ENCODE measurements at places on chromosomes 2 and 18.

GRCh38 chr2:12087175-12087574 lies 340.7 kb downstream of the LPIN1 start:
- no peak for DNase-seq

- no peak for DNase-seq
These were observed 1.1 kb upstream of the WBP1 start for GRCh38 chr2:74457129-74457548.

- DNase-seq = no peak
These were observed 55.9 kb downstream of the KCTD18 start for GRCh38 chr2:200453853-200454534.

DNA sequence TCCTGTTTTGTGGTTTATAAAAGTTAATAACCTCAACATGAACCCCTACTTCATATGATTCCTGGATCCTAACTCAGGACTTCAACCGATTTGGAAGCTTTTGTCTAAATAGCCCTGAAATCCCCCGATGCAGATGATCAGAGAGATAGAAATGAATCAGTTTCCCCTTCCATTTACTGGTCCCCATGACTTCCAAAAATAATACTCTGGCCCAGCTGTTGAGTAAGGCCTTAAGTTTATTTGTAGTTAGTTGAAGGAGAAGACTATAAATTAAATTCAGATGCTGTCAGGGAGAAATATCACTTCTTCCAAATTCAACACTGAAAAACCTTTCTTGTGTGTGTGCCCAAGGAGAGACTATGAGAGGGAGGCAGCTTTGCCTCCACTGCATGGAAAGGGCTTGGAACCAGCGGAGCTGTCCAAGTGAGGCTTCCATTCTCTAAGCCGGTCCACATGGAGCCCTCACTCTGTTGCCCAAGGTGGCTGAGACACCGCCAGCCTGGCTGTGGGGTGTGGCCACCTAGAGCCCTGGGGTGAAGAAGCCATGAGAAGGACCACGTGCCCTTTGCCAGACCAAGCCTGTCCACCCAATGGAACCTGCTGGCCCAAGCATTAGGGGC lies 53.6 kb downstream of the PIEZO2 start:
- no peak for DNase-seq

- peak; percentile 10 for DNase-seq
These were observed 29.6 kb upstream of the ENOSF1 start for GRCh38 chr18:741931-742512.

GRCh38 chr2:88735133-88735532 lies 43.7 kb downstream of the RPIA start:
- DNase-seq = no peak

- DNase-seq = no peak
These were observed 60.0 kb downstream of the CEP192 start for GRCh38 chr18:13051159-13051558.

DNA sequence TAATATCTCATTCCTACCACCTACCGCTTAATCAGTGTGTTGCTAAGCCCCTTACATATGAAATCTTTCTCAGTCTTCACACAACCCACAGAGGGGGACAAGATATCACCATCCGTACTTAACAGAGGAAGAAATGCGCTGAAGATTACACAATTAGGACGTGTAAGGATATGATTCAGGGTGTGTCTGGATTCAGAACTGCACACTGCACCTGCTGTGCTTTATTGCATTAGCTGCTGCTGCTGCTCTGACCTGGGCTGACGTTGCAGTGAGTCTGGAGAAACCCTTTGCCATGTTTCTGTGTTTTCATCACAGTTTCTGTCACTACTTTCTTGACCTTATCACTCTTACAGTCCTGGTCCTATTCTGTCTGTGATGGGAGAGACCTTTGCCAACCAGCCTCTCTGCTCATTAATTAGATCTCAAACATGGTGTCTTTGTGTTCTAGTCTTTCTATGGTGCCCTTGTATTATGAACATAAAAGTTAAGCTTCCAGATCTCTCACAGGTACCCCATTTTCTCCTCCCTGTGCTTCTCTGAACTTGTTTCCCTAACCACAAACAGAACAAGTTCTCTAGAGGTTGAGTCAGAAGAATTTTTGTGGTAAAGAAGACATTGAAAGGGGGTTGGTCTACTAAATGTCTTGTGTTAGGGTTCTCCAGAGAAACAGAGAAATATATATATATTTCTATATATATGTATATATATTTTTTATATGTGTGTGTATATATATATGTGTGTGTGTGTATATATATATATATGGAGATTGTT lies 92.9 kb upstream of the CYP1B1 start:
- no peak for DNase-seq

GRCh38 chr2:190205657-190206056 lies 114.0 kb downstream of the HIBCH start:
- DNase-seq = no peak

- DNase-seq = no peak
These were observed 81.9 kb downstream of the NEURL3 start for GRCh38 chr2:96423291-96423690.

GRCh38 chr2:128237081-128237534 lies 81.6 kb downstream of the HS6ST1 start:
- no peak for DNase-seq

- no peak for DNase-seq
These were observed 26.0 kb downstream of the SPIRE1 start for GRCh38 chr18:12631831-12632477.

DNA sequence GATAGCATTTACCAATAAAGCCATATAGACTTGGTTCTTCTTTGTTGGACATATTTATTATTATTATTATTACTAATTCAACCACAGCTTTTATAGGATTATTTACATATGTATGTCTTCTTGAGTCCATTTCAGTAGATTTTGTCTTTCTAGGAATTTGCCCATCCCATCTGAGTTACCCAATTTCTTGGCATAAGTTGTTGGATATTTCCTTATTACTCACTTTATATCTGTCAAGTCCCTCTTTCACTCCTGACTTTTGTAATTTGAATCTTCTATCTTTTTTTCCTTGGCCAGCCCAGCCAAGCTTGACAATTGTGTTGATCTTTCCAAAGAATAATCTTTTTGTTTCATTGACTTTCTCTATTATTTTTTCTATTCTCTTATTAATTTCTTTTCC lies 543.7 kb downstream of the SUCLG1 start:
- no peak for DNase-seq

Data from COR-L47 (cell line).